Karpas-422 (cell line): ENCODE measurements at places on chromosomes 3 and 15. TPM values are rescaled to one million over a fixed set of nuclear protein-coding genes. Genes with fewer than 3 reads are reported as not detected.

DNA sequence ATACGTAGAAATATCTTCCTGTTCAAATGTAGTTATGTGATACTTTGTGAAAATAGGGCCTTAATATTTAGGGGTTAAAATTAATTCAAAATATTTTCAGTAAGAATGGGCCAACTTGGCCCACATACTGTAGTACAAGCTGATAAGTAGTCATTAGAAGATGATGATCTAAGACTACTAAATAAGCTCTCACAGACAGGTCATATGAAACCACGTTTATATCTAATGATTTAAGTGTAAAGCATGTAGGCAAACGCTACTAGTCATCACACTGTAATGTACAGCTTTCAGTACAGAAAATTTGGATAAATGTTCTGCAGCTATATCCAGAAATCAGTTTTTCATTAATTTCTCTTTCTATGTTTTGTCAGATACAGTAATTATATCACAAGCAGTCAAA, 228.6 kb downstream of the UBE2E2 start:
- DNase-seq: no peak

GRCh38 chr3:52384019-52384761, 60.7 kb downstream of the SEMA3G start:
- no peak for DNase-seq

GOLGA6L10 gene
- total RNA-seq: 0.18 and 2.0 TPM in 2 replicates

CSTA gene
- 3.8 and 10.5 TPM in 2 replicates for total RNA-seq
